ENCODE measurements at places on chromosomes 4 and X. TPM values are rescaled to one million over a fixed set of nuclear protein-coding genes. Genes with fewer than 3 reads are reported as not detected.

DNA sequence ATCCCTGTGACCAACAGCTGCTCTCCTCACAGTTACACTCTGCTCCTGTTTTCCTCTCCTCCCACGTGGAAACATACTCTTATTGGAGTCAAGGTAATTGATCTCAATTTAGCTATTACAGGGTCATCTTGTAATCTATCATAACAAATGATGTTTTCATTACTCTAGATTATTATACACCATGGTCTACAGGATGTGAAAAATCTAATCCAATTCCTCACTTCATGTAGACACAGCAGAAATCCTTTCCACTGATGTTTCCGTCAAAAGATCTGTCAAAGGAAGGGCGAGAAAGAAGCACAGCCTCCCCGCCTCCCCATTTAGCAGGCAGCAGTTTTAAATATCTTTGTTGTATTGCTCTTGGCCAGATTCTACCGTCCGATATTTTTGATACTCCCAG is 13.7 kb upstream of the DCTD start:
- no peaks in the 10 kb centered on the region for H3K27me3 ChIP-seq
- no peak for DNase-seq
- no peak overlapping the region for H3K27ac ChIP-seq
- H3K4me3 ChIP-seq, result no peak overlapping the region
- no peaks in the 10 kb centered on the region for H3K36me3 ChIP-seq

DNA sequence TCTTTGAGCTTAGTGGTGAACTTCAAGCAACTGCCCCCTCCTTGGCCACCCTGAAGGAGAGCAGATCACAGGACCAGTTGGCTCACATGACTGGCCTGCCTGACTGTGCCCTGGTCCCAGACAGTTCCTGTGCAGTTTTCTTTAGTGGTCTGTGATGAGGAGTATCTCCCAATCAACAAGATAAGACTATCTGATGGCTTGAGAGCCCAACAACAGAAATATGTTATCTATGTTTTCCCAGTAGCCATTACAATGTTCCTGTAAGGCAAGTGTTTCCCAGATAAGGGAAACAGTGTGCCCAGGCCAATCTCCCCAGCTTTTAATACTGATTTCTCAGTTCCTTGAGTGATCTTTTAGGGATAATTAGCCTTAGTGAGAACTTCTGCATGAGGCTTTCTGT is 14.2 kb upstream of the TIMM8A start:
- no peak for DNase-seq
- no peak overlapping the region for H3K27ac ChIP-seq
- H3K4me1 ChIP-seq, result no peaks in the 10 kb centered on the region
- H3K27me3 ChIP-seq, result no peaks in the 10 kb centered on the region
- H3K4me3 ChIP-seq, result no peak overlapping the region

DNA sequence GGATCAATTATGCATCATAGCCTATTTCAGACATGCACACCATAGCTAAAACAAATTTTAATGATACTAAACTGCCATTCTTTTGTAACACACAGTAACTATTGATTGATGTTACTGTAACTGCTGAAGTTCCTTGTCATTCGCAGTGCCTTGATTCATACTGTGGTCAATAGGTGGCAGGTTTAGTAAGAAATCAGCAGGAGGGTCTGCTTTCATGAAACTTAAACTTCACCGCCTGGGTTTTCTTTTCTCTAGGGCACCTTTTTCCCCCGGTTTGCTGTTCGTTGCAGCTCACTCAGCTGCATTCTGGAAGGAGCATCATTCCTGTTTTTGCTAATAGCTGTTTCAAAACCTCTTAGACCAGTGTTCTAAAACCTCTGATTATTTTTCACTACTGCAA is 88.1 kb downstream of the RPA4 start:
- no peaks in the 10 kb centered on the region for H3K4me1 ChIP-seq
- no peaks in the 10 kb centered on the region for H3K27me3 ChIP-seq
- H3K4me3 ChIP-seq, result no peak overlapping the region
- no peak for DNase-seq
- H3K36me3 ChIP-seq, result no peaks in the 10 kb centered on the region
- no peak overlapping the region for H3K27ac ChIP-seq

- no peak overlapping the region for H3K4me3 ChIP-seq
- no peaks in the 10 kb centered on the region for H3K4me1 ChIP-seq
- DNase-seq, result no peak
- no peak overlapping the region for H3K27ac ChIP-seq
- H3K27me3 ChIP-seq, result no peaks in the 10 kb centered on the region
Measured at GRCh38 chrX:63471004-63471403, 119.9 kb upstream of the SPIN4 start.

Gene NWD2
- polyA plus RNA-seq, result not detected

Gene FGF2
- not detected for polyA plus RNA-seq

DNA sequence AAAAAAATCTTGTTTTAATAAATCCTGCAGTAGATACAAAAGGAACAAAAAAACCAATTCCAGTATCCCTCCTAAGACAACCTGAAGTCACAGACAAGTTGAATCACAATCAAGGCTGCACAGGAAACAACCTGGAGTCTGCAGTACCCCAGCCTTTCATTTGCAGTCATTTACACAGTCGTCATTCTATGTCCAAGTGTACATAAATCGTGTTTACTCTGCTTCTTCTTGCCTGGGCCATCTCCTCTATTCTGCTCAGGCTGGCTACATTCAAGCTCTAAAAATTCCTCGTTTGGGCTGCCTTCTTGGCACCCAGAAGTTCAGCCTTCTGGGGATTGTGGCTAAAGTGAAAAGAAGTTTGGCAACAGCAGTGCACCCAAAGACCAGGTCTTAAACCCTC is 37.8 kb downstream of the NALF2 start:
- no peak overlapping the region for H3K27ac ChIP-seq
- H3K4me3 ChIP-seq, result no peak overlapping the region
- no peaks in the 10 kb centered on the region for H3K36me3 ChIP-seq
- no peaks in the 10 kb centered on the region for H3K27me3 ChIP-seq
- peaks cover 14% of the 10 kb centered on the region for H3K4me1 ChIP-seq
- DNase-seq, result no peak

Gene SLC9A7
- 0.42 TPM for polyA plus RNA-seq

- no peak overlapping the region for H3K4me3 ChIP-seq
- H3K27ac ChIP-seq, result no peak overlapping the region
- H3K4me1 ChIP-seq, result no peaks in the 10 kb centered on the region
- no peaks in the 10 kb centered on the region for H3K27me3 ChIP-seq
- H3K36me3 ChIP-seq, result no peaks in the 10 kb centered on the region
Measured at GRCh38 chr4:111501946-111502345, 643.3 kb upstream of the FAM241A start.

DNA sequence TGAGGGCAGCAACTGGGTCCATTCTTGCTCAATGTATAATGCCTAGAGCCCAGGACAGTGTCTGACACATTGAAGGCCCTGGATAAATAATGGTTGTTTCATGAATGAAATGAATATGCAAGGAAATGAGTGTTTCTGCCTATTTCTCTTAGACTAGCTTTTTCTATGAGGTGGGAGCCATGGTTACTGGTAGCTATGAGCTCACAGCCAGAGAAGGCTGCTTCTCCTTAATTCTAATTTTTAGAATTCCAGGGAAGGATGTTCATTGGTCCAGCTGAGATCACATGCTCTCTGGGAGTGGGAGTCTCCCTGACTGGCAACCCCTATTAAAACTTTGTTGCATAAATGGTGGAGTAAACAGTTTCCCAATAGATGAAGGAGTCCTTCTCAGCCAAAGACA is 9.7 kb upstream of the DCUN1D4 start:
- no peaks in the 10 kb centered on the region for H3K4me1 ChIP-seq
- H3K4me3 ChIP-seq, result no peak overlapping the region
- no peak overlapping the region for H3K27ac ChIP-seq
- H3K27me3 ChIP-seq, result no peaks in the 10 kb centered on the region
- H3K36me3 ChIP-seq, result no peaks in the 10 kb centered on the region

Gene GRPEL1
- 57.7 TPM for polyA plus RNA-seq

GRCh38 chr4:158376106-158376840 is 145.4 kb upstream of the RXFP1 start:
- no peak overlapping the region for H3K27ac ChIP-seq
- no peaks in the 10 kb centered on the region for H3K4me1 ChIP-seq
- DNase-seq, result no peak
- H3K36me3 ChIP-seq, result no peaks in the 10 kb centered on the region

Gene NLGN3
- polyA plus RNA-seq, result 0.25 TPM
